Stimulated activated effector memory CD8-positive, alpha-beta T cell treated with anti-CD3 and anti-CD28 coated beads, Interleukin-12 subunit alpha, Interleukin-12 subunit beta, amount 100 ng/mL, for 72 hours (primary cell): ENCODE measurements at places on chromosomes 5 and 9.

- no peak for DNase-seq
These were observed 5.5 kb downstream of the JAKMIP2 start for GRCh38 chr5:147776989-147777388.

DNA sequence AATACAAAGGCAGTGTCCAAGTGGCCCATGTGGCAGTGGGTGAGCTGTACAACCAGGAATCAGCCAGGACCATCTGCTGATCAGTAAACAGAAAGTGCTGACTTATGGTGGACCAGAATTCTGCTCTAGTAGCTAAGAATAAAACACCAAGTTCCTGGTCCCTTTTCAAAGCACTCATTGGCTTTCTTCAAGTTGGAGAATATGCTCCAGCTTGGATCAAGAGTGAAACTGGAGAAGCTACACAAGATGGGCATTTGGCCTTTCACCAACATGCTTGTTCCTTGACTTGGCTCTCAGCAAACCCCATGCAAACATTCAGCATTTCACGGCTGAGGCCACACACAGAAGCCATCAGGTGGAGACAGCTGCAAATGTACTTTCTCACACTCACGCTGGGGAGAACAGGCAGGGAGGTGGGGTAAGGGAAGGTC is 32.1 kb downstream of the MARCHF3 start:
- no peak for DNase-seq

GRCh38 chr9:10268531-10269485 is 344.0 kb downstream of the PTPRD start:
- DNase-seq, result no peak

DNA sequence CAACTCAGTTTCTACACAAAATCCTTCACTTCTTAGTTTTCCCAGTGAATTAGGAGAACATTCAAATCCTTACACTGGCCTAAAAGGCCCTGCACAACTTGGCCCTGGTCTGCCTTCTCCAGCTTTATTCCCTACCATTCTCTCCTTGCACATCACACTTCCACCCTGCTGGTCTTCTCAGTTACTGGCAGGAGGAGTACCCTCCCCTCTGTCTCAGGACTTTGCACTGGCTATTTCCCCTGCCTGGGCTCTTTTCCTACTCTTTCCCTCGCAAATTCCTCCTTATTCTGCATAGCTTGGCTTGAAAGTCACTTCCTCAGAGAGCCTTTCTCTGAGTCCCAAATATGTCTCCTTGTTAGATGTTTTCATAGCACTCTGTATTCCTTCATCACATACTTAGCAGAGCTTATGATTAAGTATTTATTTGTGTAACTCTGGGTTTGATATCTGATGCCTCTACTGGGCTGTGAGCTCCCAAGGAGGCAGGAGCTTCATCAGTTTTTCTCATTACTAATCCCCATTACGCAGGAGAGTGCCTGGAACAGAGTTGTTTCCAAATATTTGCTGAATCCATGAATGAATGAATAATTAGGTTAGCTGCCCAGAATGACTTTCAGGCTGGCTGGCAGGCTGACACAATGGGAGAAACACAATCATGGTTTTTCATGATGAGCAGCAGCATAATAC is 159.8 kb upstream of the KLF9 start:
- DNase-seq, result no peak

GRCh38 chr5:17123010-17123409 is 94.4 kb upstream of the BASP1 start:
- DNase-seq, result no peak

GRCh38 chr9:105392531-105392930 is 55.3 kb upstream of the FSD1L start:
- DNase-seq, result no peak

DNA sequence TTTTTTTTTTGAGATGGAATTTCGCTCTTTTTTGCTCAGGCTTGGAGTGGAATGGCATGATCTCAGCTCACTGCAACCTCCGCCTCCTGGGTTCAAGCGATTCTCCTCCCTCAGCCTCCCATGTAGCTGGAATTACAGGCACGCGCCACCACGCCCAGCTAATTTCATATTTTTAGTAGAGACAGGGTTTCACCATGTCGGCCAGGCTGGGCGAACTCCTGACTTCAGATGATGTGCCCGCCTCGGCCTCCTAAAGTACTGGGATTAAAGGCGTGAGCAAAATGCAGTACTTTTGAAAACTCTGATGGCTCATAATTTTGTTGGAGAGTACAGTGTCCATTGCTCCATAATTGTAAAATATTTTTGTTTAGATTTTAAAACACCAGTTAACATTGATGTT is 52.6 kb downstream of the CCNH start:
- DNase-seq, result no peak

DNA sequence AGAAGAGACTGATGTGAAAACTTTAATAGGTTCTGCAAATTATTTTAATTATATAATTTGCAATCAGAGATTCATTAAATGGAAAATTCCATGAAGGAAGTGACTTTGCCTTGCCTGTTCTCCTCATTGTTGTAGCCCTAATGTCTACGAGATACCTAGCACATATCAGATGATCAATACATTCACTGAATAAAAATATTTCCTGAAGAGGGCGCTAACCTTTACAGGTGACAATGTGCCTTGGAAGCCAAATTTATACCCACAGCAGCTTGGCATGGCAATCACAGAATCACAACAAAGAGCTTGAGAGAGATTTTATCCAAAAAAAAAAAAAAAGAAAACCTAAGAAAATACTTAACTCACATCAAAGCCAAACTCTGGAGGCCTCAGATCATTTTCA is 17.4 kb downstream of the HAUS6 start:
- DNase-seq, result no peak

- DNase-seq, result peak; percentile 56
These were observed 10.6 kb upstream of the FAM163B start for GRCh38 chr9:133619791-133620190.

- DNase-seq, result no peak
These were observed 151.5 kb downstream of the CAVIN4 start for GRCh38 chr9:100729336-100729895.

- DNase-seq, result no peak
These were observed 21.4 kb downstream of the FREM1 start for GRCh38 chr9:14888875-14889274.
